Body of pancreas (tissue), 4 donors: ENCODE measurements at places on chromosomes 1 and 21. TPM values are rescaled to one million over a fixed set of nuclear protein-coding genes. Genes with fewer than 3 reads are reported as not detected.

The PAFAH2 gene
- total RNA-seq: 14.8 TPM

The BGLAP gene
- 0.52 TPM for total RNA-seq

DNA sequence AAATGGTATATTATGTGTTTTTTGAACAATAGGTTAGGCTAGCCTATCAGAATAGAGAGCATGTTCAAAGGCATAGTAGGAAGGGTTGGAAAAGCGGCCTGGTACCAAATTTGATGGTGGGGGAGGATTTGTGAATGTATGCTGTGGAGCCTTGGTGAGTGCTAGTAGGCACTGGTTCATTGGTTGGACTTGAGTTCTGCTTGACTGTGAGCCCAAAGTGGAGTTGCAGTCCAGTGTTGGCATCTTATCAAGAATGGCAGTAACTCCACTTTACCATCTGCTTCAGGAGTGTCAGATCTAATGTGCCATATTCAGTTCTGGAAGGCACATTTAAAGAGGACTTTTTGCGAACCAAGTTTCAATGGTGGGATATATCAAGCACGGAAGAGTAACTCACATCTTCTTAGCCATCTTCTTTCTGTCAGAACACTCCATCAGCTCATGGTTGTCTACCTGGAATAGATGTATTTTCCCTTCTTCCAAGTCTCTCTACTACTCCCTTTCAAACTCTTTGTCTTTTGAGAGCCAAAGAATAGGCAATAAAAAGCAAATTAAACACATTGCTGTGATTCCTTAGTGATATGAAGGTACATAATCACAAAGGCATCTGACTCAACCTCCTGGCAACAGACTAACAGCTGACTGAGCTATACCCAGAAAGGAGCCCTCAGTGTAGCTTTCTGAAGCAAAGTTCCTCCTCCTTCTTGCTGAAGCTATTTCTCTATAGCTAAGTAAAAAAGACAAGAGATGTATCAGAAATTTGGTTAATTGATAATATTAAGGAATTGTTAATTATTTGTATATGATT, 21.7 kb downstream of the LRRC8B start:
- no peak for DNase-seq
- H3K4me3 ChIP-seq: no peak overlapping the region
- H3K4me1 ChIP-seq: peaks cover 42% of the 10 kb centered on the region

The F13B gene
- not detected for total RNA-seq

DNA sequence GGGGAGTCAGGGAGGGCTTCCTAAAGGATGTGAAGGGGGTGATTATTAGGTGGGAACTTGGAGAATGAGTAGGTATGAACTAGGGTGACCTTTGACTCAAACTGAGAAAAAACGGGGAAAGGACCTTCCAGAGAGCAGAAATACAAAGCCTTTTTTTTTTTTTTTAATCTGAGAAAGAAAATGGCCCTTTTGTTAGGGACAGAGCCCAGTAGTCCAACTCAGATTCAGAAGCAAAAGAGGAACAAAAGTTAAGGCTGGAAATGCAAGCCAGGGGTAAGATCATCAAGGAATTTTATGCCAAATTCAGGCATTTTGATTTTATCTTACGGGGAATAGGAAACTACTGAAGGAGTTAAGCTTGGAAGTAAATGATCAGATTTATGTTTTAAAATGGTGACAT, 96.0 kb upstream of the SMYD2 start:
- DNase-seq: no peak
- H3K36me3 ChIP-seq: no peaks in the 10 kb centered on the region
- H3K27ac ChIP-seq: no peak overlapping the region
- H3K4me3 ChIP-seq: no peak overlapping the region
- H3K4me1 ChIP-seq: peaks cover 9% of the 10 kb centered on the region

The TRNAU1AP gene
- total RNA-seq: 14.3 TPM

The LYPD8 gene
- not detected for total RNA-seq

- H3K4me1 ChIP-seq: no peaks in the 10 kb centered on the region
- H3K4me3 ChIP-seq: no peak overlapping the region
- no peaks in the 10 kb centered on the region for H3K36me3 ChIP-seq
These were observed 282.7 kb downstream of the NPHP4 start for GRCh38 chr1:5709461-5709975.

DNA sequence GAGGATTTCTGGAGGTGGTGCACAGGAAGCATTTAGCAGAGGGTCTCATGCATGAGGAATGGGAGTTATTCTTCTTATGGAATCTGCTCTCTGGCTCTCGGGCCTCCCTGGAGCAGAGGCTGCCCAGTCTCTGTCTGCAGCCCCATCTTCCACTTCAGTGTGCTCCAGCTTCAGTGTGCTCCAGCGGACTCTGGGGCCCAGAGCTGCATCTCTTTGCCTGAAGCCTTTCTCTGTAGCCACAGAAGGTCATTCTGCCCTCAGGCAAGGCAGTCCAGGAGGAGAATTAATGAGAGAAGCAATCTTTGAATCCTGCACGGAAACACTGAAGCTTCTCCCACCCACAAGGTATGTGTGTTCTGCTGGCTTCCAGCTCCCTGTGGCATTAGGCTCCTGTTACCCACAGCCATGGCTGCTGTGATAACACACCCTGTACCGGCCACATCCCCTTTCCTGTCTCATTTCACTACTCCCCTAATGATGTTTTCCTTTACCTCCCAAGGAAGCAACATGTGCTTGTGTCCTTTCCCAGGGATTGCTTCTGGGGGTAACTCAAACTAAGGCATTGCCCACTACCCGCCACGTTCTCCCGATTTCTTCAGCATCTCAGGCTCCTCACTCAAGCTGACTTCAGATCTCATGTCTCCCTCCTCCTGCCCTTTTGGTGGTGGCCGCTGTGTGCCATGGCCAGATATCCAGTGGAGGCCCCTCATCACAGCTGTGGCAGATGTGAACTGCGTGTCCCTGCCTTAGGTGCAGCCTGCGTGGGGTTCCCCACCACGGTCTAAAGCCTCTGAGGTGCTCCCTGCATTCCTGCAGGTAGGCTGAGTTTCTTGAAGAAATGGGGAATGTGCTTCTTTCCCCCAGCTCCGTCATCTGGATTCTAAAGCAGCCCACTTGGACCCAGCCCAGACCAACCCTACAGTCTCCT, 181.2 kb upstream of the GALNT2 start:
- DNase-seq: no peak
- peak overlapping the region; percentile 93 for H3K27ac ChIP-seq
- H3K4me1 ChIP-seq: peaks cover 82% of the 10 kb centered on the region
- no peak overlapping the region for H3K4me3 ChIP-seq
- H3K36me3 ChIP-seq: no peaks in the 10 kb centered on the region

The BMP8B gene
- 2.3 TPM for total RNA-seq

GRCh38 chr21:15190837-15191236, 126.0 kb upstream of the NRIP1 start:
- no peak overlapping the region for H3K4me3 ChIP-seq
- no peak for DNase-seq
- no peaks in the 10 kb centered on the region for H3K36me3 ChIP-seq
- no peaks in the 10 kb centered on the region for H3K27me3 ChIP-seq
- no peaks in the 10 kb centered on the region for H3K4me1 ChIP-seq
- no peak overlapping the region for H3K27ac ChIP-seq

DNA sequence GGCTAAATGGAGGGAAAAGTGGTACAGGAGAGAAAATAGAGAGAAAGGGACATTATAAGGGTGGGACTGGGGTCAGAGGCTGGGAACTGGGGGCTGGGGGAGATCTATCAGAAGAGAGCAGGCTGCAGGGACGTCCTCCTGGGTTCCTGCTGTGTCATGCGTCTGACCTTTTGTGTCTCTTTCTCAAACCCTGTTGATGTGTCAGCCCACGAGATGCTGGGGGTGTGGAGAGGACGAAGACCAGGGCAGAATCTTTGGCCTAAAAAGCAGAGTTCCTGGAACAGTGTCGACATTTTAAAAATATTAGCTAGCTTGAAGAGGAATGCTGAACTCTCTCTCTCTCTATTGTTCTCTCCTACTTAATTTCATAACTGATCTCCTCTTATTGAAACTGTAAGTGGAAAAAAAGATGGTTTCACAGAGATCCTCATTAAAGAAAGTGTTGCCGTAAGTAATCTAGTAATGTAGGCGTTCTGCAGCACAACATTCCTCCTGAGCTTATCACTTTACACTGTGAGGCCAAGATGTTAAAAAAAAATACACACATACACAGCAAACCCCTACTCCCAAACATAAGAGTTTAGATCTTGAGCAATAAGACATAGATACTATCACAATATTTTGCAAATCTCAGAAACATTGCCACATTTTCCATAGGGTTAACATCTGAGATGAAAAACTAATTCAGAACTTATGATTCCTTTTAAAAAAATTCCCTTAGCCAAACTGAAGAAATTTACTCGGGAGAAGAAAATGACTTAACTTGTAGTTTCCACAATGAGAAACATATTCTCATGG, 52.6 kb downstream of the RUNX1 start:
- no peaks in the 10 kb centered on the region for H3K36me3 ChIP-seq
- H3K4me3 ChIP-seq: no peak overlapping the region
- no peaks in the 10 kb centered on the region for H3K4me1 ChIP-seq

DNA sequence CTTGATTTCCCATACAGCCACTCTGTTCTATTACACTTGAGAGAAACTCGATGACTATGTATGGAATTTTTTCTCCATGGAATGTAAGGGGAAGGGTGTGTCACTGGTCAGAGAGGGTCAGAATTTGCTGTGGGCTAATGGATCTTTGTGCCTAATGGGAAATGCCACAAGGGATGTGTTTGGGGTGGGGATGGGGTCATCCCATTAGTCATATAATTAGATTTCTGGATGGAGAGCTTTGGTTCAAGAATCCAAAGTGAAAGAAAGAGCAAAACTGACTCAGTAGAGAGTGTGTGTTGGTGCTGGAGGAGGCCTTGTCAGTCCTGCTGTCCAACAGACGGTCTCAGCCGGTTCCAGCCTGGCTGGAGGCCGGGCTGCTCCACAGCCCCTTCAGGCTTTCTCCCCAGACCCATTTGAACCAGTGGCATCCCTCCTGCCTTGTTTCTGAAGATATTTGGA, 86.4 kb downstream of the LAMC2 start:
- H3K27me3 ChIP-seq: no peaks in the 10 kb centered on the region
- H3K36me3 ChIP-seq: no peaks in the 10 kb centered on the region
- no peaks in the 10 kb centered on the region for H3K4me1 ChIP-seq
- no peak overlapping the region for H3K4me3 ChIP-seq

DNA sequence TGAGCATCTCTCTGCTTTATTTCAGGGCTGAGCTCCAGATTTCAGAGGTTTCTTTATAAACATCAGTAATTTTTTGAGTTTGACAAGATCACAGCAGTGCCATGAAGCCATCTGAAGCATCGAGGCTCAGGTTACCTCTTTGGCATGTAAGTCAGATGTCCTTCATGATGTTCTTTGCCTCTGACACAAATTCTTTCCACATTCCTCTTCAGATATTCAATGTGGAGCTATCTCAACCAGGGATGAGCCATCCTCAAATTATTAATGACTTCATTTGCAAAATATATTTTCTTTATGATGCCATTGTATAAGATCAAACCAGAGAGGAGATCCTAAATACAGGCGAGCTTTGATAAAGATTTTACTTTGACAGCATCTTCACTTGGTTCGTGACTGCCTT, 256.7 kb downstream of the COL11A1 start:
- H3K4me3 ChIP-seq: no peak overlapping the region
- no peak overlapping the region for H3K27ac ChIP-seq
- no peaks in the 10 kb centered on the region for H3K4me1 ChIP-seq
- no peaks in the 10 kb centered on the region for H3K36me3 ChIP-seq

The CSF3R gene
- not detected for total RNA-seq

- H3K4me1 ChIP-seq: peaks cover 24% of the 10 kb centered on the region
- no peaks in the 10 kb centered on the region for H3K36me3 ChIP-seq
- no peak for DNase-seq
- H3K4me3 ChIP-seq: no peak overlapping the region
These were observed 424.9 kb downstream of the ADGRL2 start for GRCh38 chr1:82225421-82226185.

DNA sequence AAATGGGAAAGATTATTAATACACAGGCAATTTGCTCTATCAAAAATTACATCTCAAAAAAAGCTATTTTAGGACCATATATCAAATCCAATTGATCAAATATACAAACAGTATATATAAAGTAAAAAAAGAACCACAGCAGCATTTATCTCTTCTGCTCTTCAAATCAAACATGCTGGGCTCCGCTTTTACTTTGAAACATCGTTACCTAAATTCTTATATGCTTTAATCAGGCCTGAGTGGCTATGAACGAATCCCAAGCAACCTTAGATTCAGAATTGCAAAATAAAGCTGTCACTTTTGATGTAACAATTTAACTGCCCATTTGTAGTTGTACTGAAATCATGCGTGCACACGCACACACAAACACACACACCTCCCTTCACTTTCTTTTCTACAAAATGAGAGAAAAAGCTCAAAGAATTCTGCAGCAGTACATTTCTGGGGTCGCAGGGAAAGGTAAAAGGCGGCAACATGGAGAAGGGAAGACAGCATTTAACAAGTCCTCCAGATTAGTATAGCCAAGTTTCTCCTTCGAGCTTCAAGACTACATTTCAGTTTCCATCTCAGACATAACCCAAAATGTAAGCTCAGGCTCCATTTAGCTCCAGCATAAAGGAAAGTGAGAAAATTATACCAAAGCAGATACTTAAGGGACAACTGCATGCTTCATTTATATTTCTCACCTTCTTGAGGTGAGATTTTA, 92.2 kb upstream of the TTC39A start:
- H3K4me3 ChIP-seq: no peak overlapping the region
- H3K36me3 ChIP-seq: no peaks in the 10 kb centered on the region
- no peak overlapping the region for H3K27ac ChIP-seq
- no peaks in the 10 kb centered on the region for H3K4me1 ChIP-seq

- no peak overlapping the region for H3K4me3 ChIP-seq
- no peaks in the 10 kb centered on the region for H3K27me3 ChIP-seq
- no peaks in the 10 kb centered on the region for H3K4me1 ChIP-seq
These were observed 290.4 kb downstream of the KCNT2 start for GRCh38 chr1:196317535-196318522.

DNA sequence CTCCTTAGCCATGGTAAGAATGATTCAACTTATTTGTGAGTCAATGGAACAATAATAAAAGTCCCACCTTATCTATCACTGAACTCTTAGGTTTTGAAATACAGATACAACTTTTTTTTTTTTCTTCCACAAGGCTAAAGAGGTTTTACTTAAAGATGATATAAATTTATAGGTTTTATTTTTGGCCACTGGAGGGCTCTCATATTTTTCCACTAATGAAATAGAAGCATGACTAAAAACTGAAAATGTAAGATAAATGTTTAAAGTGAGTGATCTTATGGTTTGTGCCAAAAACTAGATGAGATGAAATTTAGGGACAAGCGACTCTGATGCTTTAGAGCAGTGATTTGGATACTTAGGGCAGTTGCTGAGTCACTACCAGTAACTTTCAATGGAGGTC, 499.0 kb downstream of the NUF2 start:
- no peak overlapping the region for H3K27ac ChIP-seq
- no peak for DNase-seq
- H3K27me3 ChIP-seq: no peaks in the 10 kb centered on the region
- H3K36me3 ChIP-seq: no peaks in the 10 kb centered on the region
- H3K4me3 ChIP-seq: no peak overlapping the region

DNA sequence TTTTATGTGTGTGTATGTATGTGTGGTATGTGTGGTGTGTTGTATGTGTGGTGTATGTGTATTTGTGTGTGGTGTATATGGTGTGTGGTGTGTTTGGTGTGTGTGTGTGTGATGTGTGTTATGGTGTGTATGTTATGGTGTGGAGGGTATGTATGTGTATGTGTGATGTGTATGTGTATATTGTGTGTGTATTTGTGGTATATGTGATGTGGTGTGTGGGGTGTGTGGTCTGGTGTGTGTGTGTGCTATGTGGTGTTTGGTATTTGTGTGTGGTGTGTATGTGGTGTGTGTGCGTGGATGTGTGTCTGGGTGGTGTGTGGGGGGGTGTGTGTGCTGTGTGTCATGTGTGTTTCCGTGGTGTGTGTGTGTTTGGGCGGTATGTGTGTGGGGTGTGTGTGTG, 59.3 kb downstream of the SH3BGR start:
- DNase-seq: no peak
- no peak overlapping the region for H3K4me3 ChIP-seq
- H3K4me1 ChIP-seq: no peaks in the 10 kb centered on the region
